ENCODE measurements at places on chromosomes 13 and 19. TPM values are rescaled to one million over a fixed set of nuclear protein-coding genes. Genes with fewer than 3 reads are reported as not detected.
A peak's percentile ranks its signal among the peaks of the same experiment; 100 is the strongest.

DNA sequence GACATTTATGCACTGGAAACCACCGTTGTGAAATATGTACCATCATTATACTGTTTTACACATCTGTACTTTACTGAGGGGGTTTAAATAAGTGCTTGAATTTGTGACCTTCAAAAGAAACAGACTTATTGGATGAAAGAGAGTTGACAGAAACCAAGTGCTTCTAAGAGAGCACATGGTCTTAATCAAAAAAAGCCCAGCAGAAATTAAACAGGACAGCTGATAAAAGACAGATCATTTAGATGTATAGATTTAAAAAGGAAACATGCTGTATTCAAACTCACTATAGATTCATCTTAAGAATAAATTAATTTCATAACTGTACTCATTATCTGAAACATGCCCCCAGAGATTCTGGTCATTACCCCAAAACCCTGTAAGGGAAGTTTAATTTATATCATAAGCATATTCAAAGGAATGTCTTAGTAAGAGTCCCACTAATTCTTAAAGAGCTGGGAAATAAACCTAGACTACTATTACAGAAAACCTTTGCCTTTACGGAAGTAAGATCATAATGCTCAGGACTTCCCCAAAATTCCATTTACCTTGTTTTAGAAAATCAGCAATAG, 421.8 kb downstream of the DCT start:
- no peak overlapping the region for H3K27ac ChIP-seq
- peaks cover 17% of the 10 kb centered on the region for H3K27me3 ChIP-seq
- H3K36me3 ChIP-seq: no peaks in the 10 kb centered on the region
- no peaks in the 10 kb centered on the region for H3K4me1 ChIP-seq

GRCh38 chr13:63455938-63456337, 2040.3 kb upstream of the PCDH20 start:
- no peak overlapping the region for H3K4me3 ChIP-seq
- no peak overlapping the region for H3K27ac ChIP-seq
- DNase-seq: no peak
- no peaks in the 10 kb centered on the region for H3K27me3 ChIP-seq
- no peaks in the 10 kb centered on the region for H3K36me3 ChIP-seq

- peaks cover 6% of the 10 kb centered on the region for H3K27me3 ChIP-seq
- H3K27ac ChIP-seq: no peak overlapping the region
- H3K4me3 ChIP-seq: no peak overlapping the region
- H3K4me1 ChIP-seq: peaks cover 25% of the 10 kb centered on the region
These were observed 60.3 kb downstream of the CCDC70 start for GRCh38 chr13:51921790-51922740.

GRCh38 chr19:54209811-54210494, 9.3 kb downstream of the RPS9 start:
- peaks cover 11% of the 10 kb centered on the region for H3K36me3 ChIP-seq
- peaks cover 78% of the 10 kb centered on the region for H3K4me1 ChIP-seq
- peak overlapping the region; percentile 68 for H3K4me3 ChIP-seq
- peak overlapping the region; percentile 6 for H3K27ac ChIP-seq
- no peak for DNase-seq
- H3K27me3 ChIP-seq: no peaks in the 10 kb centered on the region

GRCh38 chr19:15722956-15723355, 4.9 kb upstream of the OR10H2 start:
- no peak overlapping the region for H3K4me3 ChIP-seq
- no peaks in the 10 kb centered on the region for H3K4me1 ChIP-seq
- peaks cover 37% of the 10 kb centered on the region for H3K27me3 ChIP-seq
- no peak for DNase-seq
- H3K27ac ChIP-seq: no peak overlapping the region

DNA sequence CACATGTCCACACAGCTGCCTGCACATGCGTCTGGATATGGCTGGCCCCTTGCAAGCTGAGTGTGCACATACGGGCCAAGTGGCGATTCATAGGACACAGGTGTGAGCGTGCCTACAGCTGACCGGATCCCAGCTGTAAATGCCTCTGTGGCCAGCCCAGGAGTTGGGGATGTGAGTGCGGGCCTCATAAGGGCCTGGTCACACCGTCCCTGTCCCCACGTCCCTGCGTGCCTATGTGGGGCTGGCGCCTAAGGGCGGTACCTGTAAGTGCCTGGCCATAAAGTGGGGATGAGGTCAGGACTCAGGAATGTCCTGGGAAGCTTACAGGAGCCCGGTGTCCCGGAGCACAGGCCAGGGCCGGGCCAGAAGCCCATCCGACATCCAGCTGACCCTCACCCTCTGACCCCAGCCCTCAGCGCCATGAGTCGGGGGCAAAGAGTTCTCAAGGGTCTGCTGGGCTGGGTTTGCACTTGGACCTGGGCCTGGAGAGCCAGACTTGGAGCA, 1.3 kb upstream of the ARHGAP45 start:
- H3K4me1 ChIP-seq: peaks cover 39% of the 10 kb centered on the region
- H3K36me3 ChIP-seq: peaks cover 12% of the 10 kb centered on the region
- peak overlapping the region; percentile 78 for H3K4me3 ChIP-seq
- no peak overlapping the region for H3K27ac ChIP-seq

RAB20 gene
- total RNA-seq: 3.0 TPM

- DNase-seq: no peak
- no peaks in the 10 kb centered on the region for H3K36me3 ChIP-seq
- H3K27me3 ChIP-seq: no peaks in the 10 kb centered on the region
- no peak overlapping the region for H3K27ac ChIP-seq
- no peak overlapping the region for H3K4me3 ChIP-seq
These were observed 1074.3 kb upstream of the PCDH9 start for GRCh38 chr13:68304286-68304893.

GRCh38 chr13:26601669-26602068, 44.2 kb downstream of the WASF3 start:
- no peak overlapping the region for H3K4me3 ChIP-seq
- H3K4me1 ChIP-seq: peaks cover 12% of the 10 kb centered on the region
- peaks cover 11% of the 10 kb centered on the region for H3K27me3 ChIP-seq

DNA sequence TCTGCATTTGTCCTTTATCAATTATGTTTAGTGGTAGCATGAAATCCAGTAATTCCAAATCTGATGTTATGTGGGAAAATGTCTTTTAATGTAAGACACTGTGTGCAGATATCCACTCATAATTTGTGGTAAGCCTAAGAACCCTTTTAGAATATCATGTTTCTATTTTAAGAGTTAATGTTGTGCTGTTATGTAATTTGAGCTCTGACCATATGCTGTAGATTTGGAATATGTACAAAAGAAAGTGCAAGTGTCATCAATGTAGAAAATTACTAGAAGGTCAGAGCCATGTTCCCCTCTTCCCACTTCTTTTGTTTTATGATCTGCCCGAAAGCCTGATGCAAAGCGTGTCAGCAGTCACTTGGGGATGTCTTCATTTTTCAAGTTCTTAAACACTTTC, 44.5 kb downstream of the SCEL start:
- H3K36me3 ChIP-seq: no peaks in the 10 kb centered on the region
- no peak overlapping the region for H3K4me3 ChIP-seq
- DNase-seq: no peak
- no peak overlapping the region for H3K27ac ChIP-seq

EML2 gene
- total RNA-seq: 190 TPM
